Muscle of leg (tissue), 16 donors: ENCODE measurements at places on chromosomes 1 and 21. TPM values are rescaled to one million over a fixed set of nuclear protein-coding genes. Genes with fewer than 3 reads are reported as not detected.

DNA sequence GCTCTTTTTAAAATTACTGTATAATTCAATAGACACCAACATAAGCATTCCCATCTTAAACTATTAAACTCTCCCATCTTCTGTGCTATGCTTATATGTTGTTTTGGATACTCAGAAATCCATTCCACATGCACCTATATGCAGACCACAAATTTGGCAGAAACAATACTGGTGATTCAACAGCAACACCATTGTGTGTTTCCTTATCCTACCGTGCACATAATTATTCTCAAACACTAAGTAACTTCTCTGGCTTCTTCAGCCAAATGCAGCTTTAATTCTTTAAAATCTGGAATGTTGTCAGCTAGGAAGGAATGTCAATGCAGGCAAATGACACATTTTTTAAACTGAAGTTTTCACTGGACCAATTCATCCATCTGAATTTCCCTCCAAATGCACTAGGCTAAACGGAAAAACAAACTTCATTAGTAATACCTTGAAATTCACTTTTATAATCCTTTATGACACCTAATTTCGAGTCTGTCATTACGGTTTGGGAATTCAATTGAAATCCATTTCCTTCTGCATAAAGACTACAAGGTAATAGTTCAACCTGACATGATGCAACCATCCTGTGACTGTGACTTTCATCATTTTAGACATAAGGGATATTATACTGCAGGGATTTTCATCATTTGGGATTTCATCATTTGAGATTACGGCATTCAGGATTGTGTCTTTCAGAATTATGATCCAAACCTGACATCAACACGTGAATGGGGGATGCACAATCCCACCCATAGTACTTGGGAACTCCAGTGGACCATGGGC is 308.5 kb downstream of the LTN1 start:
- DNase-seq: no peak

GRCh38 chr1:10514490-10515235 is 39.9 kb downstream of the PEX14 start:
- peak; percentile 39 for DNase-seq

DNA sequence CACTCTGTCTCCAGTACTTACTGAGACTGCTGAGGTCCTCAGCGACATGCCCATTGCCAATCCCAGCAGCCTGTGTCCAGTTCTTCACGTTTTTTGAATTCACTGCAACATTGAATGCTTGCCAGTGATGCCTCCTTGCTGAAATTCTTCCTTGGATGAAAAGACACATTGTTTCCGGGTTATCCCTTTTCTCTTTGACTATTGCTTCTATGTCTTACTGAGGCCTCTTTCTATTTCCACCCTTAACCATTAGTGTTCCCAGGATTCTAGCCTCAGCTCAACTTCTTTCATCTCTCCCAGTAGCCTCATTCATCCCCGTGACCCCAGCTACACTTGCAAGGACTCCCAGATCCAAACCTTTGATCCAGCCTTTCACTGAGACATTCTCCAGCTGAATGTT is 46.5 kb upstream of the KIF26B start:
- no peak for DNase-seq

Gene PLPPR5
- total RNA-seq: 1.5 TPM

Gene HTR6
- total RNA-seq: not detected

Gene FAM110D
- 0.93 TPM for total RNA-seq
